ENCODE measurements at places on chromosomes 5 and 9.

DNA sequence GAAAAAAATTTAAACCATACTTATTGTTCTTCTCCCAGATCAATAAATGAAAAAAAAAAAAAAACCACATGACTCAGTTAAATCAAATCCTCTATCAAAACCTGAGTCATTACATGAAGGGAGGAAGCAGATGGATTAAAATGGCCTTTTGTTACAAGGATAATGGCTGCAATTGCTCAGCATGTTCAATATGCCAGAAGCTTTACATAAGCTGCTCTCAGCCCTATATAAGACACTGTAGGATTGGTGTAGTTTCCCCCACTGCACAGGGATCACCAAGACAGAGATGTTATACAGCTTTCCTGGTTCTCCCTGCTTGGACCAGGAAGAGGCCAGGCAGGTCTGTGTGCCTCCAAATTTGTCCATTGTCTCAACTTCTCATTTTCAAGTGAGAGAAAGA lies 101.6 kb upstream of the MAP1B start:
- H3K4me1 ChIP-seq, result no peaks in the 10 kb centered on the region
- no peak overlapping the region for H3K4me3 ChIP-seq
- DNase-seq, result no peak
- H3K27me3 ChIP-seq, result peaks cover 2% of the 10 kb centered on the region
- no peak overlapping the region for H3K27ac ChIP-seq
- H3K36me3 ChIP-seq, result no peaks in the 10 kb centered on the region

- H3K27ac ChIP-seq, result no peak overlapping the region
- no peak overlapping the region for H3K4me3 ChIP-seq
- DNase-seq, result no peak
- peaks cover 4% of the 10 kb centered on the region for H3K27me3 ChIP-seq
- no peaks in the 10 kb centered on the region for H3K4me1 ChIP-seq
Observed at GRCh38 chr9:4308482-4308881, 8.6 kb upstream of the GLIS3 start.

GRCh38 chr9:2559192-2560152 lies 62.1 kb upstream of the VLDLR start:
- H3K4me3 ChIP-seq, result no peak overlapping the region
- peaks cover 6% of the 10 kb centered on the region for H3K27me3 ChIP-seq
- no peaks in the 10 kb centered on the region for H3K36me3 ChIP-seq
- H3K27ac ChIP-seq, result no peak overlapping the region

DNA sequence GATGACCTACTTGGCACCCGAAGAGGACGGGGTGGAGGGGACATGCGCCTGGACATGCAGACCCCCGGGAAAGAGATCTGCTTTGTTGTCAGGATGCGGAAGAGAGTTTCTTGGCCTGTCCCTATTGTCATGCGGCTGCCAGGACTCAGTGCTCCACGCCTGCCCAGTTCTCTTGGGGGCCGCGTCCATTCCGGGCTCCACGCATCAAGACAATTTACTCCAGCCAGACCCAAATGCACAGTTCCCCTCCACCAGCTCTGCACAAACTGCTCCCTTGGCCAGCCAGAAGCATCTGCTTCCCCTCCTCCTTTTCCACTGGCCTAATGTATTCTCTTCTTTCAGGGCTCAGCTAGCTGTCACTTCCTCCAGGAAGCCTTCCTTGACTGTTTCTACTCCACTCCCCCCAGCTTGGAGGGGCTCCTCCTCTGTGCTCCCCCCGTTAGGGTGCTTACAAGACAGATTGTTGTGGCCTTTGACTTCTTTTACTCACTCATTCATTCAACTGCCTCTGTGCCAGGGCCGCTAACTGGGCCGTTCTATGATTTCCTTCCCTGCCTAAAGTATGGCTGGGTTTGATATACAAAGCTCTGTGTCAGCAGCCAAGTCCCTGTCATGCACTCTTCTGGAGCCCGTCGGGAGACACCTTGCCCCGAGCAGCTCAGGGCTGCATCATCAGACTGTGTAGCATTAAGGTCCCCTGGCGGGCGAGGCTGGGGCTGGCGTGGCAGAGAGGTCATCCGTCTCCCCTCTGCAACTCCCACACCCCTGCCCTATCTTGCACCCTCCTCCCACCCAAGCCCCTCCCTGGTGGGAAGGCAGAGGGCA lies 6.6 kb downstream of the FIBCD1 start:
- no peaks in the 10 kb centered on the region for H3K36me3 ChIP-seq
- H3K27ac ChIP-seq, result no peak overlapping the region
- DNase-seq, result no peak
- H3K4me1 ChIP-seq, result no peaks in the 10 kb centered on the region
- no peak overlapping the region for H3K4me3 ChIP-seq
- peaks cover 30% of the 10 kb centered on the region for H3K27me3 ChIP-seq

DNA sequence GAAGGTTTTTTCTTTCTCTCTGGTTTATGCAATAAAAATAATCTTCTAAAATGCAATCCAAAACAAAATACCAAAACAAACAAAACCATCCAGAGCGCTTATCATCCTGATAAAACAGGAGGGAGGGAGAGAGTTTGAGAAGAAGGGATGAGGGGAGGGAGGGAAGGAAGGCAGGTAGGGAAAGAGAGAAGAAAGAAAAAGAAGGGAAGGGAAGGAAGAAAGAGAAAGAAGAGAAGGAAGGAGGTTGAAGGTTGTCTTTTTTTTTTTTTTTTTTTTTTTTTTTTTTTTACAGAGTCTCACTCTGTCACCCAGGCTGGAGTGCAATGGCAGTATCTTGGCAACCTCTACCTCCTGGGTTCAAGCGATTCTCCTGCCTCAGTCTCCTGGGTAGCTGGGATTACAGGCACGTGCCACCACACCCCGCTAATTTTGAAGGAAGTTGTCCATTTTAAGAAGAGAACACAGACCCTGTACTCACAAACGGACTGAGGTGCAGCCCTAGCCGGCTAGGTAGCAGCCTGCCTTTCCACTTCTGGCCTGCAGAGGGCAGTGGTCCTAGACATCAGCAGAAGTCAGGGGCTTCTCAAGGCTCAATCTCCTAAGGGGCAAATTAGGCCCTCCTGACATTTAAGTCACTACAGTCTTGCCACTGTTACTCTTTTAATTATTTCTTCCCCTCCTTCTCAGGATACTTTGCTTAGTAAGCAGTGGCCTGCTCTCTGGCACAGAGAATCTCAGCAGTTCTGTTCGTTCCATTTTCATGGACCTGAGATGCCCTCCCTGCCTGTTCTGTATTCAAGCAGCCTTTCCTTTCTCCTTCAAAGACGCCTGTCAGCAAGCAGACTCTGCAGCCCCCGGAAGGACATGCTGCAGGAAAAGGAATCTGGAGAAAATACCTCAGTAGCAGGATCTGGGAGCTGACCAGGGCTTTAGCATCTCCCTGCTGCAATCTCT lies 76.4 kb downstream of the EPB41L4B start:
- H3K27ac ChIP-seq, result no peak overlapping the region
- H3K4me3 ChIP-seq, result no peak overlapping the region
- H3K27me3 ChIP-seq, result peaks cover 8% of the 10 kb centered on the region
- peak; percentile 50 for DNase-seq
- no peaks in the 10 kb centered on the region for H3K4me1 ChIP-seq
- no peaks in the 10 kb centered on the region for H3K36me3 ChIP-seq

DNA sequence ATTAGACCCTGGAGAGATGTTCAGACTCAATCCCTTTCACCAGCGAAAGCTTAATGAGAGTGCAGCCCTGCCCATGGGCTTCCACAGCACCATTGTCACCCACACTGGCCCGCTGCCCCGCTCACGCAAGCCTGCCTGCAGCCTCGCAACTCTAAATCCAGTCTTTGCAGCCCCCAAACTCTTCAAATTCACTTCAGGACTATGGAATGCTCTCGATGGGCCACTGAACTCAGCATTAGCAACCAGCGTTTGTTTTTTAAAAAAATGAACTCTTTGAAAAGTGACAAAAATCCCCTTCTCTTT lies 17.1 kb downstream of the DCANP1 start:
- H3K4me3 ChIP-seq, result no peak overlapping the region
- no peaks in the 10 kb centered on the region for H3K36me3 ChIP-seq
- no peak overlapping the region for H3K27ac ChIP-seq
- H3K27me3 ChIP-seq, result peaks cover 12% of the 10 kb centered on the region
- no peak for DNase-seq
- peaks cover 3% of the 10 kb centered on the region for H3K4me1 ChIP-seq

DNA sequence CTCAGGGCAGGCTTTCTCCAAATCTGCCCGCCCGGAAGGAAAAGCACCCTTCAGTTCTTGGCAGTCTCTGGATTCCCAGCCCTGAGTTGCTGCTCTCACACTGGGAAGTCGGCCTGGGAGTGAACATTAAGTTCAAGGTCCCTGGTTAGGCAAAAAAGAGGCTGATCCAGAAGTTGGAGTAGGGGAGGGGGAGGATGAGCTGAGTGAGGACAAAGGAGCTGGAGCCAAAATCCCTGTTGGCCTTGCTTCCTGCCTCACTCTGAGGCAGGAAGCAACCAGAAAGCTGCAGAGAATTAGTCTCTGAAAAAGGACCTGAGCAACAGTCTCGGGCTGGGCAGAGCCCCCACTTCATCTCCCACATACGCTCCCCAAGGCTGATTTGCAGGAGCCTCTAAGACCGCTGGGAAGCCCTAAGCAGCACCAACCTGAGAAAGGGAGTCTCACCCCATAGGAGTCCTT lies 15.0 kb upstream of the RPS14 start:
- H3K4me1 ChIP-seq, result peaks cover 10% of the 10 kb centered on the region
- H3K27ac ChIP-seq, result no peak overlapping the region
- H3K27me3 ChIP-seq, result no peaks in the 10 kb centered on the region
- DNase-seq, result no peak

DNA sequence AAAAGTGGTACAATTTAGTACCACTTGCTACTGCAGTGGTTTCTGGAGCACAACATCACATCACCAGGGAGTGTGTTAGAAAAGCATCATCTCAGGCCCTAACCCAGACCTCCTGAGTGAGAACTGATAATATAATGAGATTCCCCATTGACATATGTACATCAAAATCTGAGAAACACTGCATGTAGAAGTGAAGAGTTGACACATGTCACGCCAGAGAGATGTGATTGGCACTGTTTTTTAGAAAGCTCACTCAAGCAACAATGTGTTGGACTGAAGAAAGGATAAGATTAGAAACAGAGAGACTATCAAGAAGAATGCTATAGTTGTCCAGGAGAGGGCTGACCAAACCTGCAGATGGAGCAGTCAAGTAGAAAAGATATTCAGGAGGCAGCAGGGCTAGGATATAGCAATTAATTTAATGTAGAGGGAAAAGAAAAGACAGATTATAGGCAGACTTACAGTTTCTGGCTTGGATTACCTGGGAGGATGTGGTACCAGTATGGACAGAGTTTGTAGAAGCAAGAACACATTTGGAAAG lies 324.4 kb upstream of the ADAMTSL1 start:
- H3K27ac ChIP-seq, result no peak overlapping the region
- DNase-seq, result no peak
- no peak overlapping the region for H3K4me3 ChIP-seq
- no peaks in the 10 kb centered on the region for H3K36me3 ChIP-seq
- H3K27me3 ChIP-seq, result no peaks in the 10 kb centered on the region
- H3K4me1 ChIP-seq, result no peaks in the 10 kb centered on the region

GRCh38 chr9:98482226-98482625 lies 226.5 kb downstream of the GABBR2 start:
- no peak overlapping the region for H3K27ac ChIP-seq
- H3K4me3 ChIP-seq, result no peak overlapping the region
- no peak for DNase-seq
- peaks cover 3% of the 10 kb centered on the region for H3K27me3 ChIP-seq
- H3K4me1 ChIP-seq, result no peaks in the 10 kb centered on the region

DNA sequence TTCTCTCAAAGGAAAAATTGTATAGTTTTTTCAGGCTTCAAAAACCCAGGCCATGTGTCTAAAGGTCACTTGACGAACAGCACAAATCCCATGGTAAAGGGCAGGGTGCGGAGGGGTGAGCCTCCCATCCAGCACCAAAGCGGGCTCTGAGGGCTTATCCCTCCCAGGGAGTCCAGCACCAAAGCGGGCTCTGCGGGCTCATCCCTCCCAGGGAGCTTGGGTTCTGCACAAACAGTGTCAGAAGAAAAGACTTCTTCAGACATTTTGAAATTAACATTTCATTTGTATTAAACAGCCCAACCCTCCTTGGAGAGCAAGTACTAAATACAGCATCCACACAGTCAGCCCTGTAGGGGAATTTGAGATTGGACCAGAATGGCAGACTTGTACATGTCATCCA lies 43.0 kb upstream of the CLPTM1L start:
- H3K36me3 ChIP-seq, result no peaks in the 10 kb centered on the region
- no peak overlapping the region for H3K4me3 ChIP-seq
- no peak for DNase-seq
- H3K27ac ChIP-seq, result no peak overlapping the region
